ENCODE measurements at places on chromosomes 16 and 17. TPM values are rescaled to one million over a fixed set of nuclear protein-coding genes. Genes with fewer than 3 reads are reported as not detected.
A peak's percentile ranks its signal among the peaks of the same experiment; 100 is the strongest.

CCL8 gene
- not detected for polyA plus RNA-seq

INCA1 gene
- 0.29 TPM for polyA plus RNA-seq

DNA sequence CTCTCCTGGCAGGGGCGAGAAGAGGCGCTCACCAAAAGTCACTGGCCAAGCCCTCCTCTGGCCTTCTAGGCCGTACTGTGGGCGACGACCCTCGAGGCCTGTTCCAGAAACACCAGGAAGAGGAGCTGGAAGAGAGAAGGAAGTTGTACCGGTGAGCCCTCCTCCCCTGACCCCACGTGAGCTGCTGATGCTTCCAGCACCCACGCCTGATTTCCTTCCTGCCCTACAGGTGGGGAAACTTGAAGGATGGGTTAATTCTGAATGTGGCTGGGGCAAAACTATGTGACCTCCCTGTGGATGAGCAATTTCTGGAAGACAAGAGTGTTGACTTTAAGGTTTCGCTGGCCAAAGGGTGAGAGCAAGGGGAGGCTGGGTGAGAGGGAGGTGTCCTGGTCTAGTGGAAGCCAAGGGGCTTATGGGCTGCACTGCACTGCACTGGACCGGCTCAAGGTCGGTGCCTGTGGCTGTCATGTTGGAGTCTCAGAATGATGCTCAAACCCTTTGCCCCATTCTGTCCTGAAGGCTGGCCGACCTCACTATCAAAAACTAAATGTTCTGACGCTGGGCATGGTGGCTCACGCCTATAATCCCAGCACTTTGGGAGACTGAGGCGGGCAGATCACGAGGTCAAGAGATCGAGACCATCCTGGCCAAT, 6.2 kb downstream of the C17orf100 start:
- no peak for DNase-seq

DNA sequence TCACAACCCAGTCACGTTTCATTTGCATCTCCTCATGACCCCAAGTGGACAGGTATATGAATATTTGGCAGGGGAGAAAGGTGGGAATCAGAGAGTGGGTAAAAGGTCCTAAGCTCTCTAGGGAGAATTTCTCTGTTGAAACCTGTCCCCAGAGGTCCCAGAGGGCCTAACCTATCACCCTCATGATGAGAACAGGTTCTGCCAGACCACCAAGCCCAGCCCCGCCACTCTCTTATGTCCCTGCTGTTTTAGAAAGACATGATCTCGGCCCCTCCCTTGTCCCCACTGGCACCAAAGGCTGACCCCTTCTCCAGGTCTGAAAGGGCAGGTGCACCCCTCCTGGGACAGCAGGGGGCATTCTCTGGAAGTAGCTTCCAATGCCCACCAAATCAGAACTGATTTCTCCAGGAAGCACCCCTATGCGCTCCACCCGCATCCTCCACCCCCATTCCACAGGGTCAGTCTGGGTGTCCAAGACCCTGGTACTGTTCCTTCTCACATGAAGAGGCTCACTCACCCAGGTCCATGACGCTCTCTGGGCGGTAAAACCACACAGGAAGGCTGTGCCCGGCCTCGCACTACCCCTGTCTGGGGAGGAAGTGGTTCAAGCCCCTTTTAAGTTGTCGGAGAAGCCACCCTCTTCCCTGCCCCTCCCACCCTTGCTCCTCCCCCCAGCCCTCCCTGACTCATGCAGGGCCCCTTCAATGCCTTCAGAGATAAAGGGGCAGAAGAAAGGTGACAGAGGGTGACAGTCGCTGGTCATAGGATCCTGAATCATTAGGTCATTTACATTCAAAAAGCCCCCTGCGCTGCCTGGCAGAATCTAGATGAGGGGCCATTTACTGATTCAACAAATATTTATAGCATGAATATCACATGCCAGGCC, at the start of gene CCR7:
Gene CCR7 (minus strand): TSS at position 590 of the 886 bp plus-strand sequence. CDS start 63 bp downstream, at position 527.
- DNase-seq, result no peak

DNA sequence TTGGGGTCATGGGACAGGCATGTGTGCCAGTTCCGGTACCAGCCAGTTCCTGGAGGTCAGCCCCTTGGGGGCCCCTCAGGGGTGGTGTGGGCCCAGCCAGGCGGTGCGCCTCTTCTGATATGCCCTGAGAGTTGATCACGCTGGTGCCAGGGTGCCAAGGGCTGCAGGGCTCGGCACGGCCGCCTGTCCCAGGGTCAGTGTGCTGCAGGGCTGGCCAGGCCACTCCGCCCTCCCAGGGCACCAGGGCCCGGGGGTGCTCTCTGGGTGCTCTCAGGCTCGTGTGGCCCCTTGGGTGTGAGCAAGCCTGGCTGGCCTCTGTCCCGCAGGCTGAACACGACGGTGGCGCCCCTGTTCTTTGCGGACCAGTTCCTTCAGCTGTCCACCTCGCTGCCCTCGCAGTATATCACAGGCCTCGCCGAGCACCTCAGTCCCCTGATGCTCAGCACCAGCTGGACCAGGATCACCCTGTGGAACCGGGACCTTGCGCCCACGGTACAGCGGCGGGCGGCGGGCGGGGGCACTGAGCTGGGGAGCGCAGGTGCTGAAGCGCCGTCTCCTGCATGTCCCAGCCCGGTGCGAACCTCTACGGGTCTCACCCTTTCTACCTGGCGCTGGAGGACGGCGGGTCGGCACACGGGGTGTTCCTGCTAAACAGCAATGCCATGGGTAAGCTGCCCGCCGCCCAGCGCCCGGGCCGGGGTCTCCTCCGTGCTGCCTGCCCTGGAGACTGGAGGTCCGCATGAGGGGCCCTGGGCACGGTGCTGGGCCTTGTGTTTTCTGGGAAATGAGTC, 6.0 kb downstream of the GAA start:
- no peak for DNase-seq

DNA sequence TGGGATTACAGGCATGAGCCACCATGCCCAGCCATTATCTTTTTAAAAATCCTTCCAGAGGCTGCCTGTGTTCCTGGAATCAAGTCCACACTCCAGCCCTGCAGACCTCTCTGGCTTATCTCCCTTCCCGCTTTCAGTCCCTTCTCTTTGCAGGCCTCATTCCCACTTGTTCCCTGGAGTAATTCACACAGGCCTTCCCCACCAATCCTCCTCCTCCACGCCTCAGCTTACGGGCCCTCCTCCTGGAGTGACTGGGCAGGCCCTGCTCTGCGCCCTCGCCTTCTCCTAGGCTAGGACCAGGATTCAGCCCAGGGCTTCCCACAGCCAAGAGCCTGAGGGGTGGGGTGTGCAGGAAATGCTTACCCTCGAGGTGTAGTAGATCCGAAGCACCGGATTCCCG, 2.8 kb downstream of the CDIPT start:
- DNase-seq, result no peak

DNA sequence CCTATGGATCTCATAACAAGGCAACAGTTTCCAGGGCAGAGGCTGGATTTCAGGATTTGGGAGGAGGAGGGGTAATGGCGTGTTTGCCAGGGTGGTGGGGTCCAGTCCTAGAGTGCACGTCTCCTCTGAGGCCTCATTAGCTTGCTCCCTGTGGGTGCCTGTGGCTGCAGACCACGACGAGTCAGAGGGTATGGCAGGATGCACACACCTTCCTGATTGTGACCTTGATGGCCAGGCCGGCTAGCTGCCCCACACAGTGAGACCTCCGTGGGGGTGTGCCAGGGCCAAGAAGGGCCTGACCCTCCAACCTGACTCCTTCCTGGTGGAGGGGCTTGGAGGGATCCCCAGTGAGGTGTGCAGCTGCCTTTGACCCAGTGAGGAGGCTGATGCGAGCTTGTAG, 4.0 kb upstream of the SMTNL2 start:
- no peak for DNase-seq

DNA sequence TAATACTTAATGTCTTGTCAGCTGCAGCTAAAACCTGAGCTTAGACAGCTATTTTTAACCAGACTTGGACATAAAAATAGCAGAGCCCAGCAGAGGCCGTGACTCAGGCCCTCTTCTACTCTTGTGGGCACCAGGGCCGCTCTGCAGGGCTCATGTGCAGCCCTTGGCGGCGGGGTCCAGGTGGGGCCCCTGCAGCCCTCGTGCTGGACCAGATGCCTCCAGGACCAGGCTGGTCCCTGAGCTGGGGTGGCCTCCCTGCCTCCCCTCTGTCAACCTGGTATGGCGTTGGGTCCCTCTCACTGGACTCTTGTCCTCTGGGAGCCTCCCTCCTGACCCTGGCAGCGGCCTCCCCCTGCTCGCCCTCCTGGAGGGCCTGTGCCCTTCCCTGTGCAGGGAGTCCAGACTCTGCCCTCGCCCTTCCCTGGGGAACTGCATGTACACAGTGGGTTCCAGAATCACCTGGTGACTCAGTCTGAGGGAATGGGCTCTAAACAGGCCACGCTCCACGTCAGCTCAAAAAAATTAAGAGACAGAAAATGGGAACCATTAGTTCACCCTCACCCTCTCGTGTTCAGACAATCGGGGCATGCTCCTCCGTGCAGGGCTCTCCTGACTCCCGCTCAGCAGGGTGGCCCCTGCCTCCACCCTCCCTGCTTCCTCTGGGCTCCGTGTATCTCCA, 9.7 kb downstream of the CDK5R1 start:
- DNase-seq, result peak; percentile 32

DNA sequence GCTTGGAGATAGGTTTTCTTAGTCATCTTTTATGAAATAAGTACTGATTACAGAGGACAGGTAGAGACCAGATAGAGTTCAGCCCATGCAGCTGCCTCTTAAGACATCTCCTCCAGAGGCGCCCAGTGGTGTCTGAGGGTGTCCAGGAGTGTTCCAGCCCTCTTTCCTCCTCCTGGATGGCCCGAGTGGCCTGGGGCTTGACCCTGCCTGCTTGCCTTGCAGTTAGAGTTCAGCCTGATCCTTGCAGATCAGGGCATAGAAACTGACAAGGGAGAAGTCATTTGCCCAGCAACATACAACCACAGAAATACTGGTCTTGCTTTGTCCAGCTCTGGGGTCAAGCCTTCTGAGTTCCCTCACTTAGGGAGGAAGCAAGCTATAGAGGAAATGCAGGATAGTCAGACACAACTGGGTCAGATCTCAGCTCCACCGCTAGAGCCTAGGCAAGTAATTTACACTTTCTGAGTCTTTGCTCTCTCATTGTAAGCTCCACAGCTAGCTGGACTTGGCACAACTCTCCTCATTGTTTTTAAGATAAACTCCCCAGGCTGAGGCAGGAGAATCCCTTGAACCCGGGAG, 3.6 kb upstream of the CCL1 start:
- no peak for DNase-seq

DNA sequence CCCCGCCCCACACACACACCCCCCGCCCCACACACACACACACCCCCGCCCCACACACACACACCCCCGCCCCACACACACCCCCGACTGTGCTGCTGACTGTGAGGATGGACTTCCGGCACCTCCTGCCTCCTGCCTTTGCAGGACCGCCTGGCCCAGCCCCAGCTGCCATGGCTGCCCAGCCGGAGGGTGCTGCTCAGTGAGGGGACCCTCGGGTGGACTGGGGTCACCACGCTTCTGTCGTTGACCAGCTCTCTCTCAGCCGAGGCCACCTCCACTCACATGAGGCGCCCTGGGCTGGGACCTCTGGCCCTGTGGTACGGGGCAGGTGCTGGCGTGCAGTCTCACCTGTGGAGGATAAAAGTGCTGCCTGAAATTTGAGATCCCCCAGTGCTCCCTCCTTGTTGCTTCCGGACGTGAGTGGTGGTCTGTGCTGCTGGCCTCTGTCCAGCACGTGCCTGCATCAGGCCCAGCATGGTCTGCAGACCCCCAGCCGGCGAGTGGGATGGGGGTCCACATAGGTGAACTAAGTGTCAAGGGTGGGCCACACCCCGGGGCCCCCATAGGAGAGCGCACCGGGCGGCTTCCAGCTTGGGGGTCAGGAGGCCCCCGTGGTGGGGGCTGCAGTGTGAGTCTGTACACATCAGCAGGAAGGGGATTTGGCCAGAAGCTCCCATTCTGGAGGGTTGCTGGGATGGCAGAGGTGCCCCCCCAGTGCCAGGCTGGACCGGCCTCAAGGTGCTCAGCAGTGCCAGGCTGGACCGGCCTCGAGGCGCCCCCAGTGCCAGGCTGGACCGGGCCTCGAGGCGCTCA, 11.2 kb downstream of the METRNL start:
- no peak for DNase-seq

DNA sequence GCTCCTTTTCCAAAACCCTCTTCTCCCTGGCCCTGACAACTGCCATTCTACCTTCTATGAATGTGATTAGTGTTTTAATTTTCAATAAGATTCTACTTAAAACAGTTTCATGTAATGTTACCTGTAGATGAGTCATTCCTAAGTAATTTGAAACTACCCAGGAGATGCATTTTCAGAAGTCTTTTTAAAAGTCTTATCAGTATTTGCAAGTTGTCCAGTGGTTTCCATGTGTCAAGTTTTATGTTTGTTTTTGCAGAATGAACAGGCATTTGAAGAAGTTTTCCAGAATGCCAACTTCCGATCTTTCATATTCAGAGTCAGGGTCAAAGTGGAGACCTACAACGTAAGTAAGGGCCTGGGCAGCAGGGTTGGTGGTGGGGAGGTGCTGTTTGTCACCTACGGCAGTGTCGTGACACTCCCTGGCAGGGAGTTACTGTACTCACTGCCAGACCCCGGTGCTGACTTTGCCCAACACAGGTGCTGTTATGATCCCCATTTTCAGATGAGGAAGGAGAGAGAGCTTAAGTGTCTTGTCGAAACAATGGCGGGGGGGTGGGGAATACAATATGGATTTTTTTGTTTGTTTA, 65.0 kb downstream of the RPA1 start:
- DNase-seq, result no peak

GRCh38 chr17:66185862-66186261, 6.1 kb downstream of the CEP112 start:
- DNase-seq, result no peak

GRCh38 chr16:57261806-57262205, 16.7 kb downstream of the ARL2BP start:
- DNase-seq, result no peak

DNA sequence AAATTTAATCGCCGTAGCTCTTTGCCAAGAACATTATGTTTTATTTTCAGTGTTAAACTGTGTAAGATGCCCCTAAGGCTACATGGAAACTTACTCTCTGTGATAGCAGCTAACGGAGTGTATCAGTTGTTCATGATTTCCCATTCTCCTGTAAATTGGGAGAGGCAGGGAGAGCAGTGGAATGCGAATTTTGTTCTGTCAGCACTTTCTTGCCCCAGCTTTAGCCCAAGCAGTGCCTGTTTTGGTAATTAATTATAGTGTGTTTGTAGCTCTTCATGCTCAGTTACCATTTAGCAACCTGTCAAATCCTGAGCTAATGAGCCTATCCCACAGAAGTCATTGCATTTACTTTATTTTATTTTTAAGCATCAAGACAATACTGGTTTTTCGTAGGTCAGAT, 475.1 kb upstream of the RBFOX1 start:
- no peak for DNase-seq

DNA sequence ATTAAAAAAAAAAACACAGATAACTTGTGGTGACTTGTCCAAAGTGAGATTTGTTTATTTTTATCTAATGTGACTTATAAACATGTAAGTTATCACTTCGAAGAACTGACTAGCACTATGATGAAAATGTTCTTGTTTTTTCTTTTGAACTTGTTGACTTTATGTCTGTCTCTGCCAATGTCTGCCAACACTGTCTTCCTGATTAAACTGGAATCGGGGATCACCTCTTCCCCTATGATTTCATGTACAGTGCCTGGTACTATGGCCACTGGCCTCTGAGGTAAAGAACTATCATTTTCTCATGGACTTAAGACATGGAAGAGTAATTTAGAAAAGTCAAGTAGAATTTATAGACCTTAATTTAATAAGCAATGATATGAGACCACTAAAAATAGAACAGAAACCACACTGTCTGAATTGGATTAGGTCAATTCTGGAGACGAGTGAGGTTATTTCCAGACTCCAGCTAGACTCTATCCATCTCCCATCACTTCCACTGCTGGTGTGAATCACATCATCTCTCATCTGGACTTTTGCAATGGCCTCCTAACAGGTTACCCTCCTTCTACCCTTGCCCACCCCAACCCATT, 8.9 kb downstream of the C17orf78 start:
- no peak for DNase-seq
